Effector CD4-positive, alpha-beta T cell (primary cell): ENCODE measurements at places on chromosomes 16 and 17.
A peak's percentile ranks its signal among the peaks of the same experiment; 100 is the strongest.

GRCh38 chr17:57666946-57667345 is 78.2 kb downstream of the CCDC182 start:
- DNase-seq = no peak

- DNase-seq = no peak
Measured at GRCh38 chr16:72050769-72051464, 3.4 kb upstream of the HP start.

DNA sequence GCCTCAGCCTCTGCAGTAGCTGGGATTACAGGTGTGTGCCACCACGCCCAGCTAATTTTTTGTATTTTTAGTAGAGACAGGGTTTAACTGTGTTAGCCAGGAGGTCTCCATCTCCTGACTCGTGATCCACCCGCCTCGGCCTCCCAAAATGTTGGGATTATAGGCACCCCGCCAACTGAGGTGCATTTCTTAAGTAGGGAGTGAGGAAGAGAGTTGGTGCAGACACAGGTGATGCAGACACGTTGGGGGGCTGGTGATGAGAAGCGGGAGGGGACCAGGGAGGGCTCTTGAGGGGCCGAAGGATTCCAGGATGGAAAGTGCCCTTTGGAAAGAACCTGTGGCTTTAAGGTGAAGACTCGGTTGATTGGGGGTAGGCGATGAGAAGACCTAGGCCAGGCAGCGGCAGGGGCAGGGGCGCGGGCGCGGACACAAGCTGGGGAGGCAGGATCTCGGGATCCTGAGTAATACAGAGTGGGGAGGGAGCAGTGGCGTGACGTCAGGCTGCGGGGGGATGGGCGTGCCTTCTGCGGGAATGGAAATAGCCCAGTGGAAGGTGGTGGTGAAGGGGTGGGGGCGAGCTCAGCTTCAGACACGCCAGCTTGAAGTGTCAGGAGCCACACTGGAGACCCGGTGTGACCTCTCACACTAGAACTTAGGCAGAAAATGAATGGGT is 2.5 kb upstream of the ATP6V0C start:
- DNase-seq = no peak

GRCh38 chr16:70331588-70332358 is 14.9 kb upstream of the DDX19A start:
- DNase-seq = no peak

DNA sequence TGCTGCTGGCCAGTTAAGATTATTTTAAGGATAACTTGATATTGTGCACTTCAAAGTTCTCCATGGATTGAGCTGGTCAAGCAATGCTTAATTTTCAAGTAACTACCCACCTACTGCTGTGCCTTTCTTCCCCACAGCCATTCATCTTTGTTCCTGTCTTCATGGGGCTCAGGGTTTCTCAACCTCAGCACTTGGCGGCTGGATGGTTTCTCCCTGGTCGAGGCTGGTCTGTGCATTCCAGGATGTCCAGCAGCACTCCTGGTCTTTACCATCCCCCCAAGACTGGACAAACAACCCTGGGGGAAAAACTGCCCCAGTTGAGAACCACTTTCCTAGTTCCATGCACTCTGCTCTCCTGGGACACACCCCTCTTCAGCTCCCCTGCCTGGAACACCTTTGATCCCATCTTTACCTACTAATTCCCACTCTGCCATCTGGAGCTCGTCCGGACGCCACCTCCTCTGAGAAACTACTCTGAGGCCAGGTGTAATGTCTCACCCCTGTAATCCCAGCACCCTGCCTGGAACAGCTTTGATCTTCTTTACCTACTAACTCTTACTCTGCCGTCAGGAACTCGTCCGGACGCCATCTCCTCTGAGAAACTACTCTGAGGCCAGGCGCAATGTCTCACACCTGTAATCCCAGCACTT is 81.5 kb downstream of the NXN start:
- no peak for DNase-seq

- no peak for DNase-seq
Measured at GRCh38 chr17:78715000-78715771, 66.9 kb downstream of the CYTH1 start.

DNA sequence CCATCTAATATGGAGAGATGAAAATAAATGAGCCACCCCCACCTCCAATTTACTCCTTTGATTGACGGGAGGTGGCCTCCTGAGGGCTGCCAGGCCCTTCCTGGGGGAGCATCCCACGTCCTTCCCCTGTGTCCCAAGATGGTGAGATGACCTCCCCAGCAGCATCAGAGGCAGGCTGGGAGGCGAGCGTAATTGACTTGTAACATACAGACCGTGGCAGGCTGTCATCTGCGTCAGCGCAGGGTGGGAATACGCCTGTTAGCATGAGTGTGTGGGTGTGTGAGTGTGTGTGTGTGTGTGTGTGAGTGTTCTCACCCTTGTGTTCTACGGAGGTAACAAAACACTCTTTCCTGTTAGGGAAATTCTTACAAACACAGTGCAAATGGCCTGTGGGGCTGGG is 156.9 kb upstream of the CIBAR2 start:
- no peak for DNase-seq

DNA sequence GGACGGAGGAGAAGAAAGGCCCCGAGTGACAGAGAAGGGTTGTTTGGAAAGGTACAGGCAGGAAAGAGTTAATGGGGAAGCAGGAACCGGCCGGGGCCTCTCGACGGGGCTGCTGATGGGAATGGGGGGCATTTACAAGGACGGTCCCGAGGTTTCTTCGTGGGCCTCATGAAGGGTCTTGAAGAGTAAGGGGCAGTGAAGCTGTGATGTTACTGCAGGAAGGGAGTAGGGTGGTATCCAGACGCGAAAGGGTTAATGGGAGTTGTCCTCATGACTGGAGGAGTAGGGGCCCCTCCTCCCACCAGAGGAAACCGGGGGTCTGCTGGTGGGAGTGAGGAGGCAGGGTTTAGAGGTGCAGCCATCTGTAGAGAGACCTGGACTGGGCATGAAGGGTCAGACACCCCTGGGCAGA is 481 bp downstream of the PDK2 start:
- no peak for DNase-seq

GRCh38 chr17:2963332-2964027 is 99.9 kb downstream of the OR1D5 start:
- no peak for DNase-seq

DNA sequence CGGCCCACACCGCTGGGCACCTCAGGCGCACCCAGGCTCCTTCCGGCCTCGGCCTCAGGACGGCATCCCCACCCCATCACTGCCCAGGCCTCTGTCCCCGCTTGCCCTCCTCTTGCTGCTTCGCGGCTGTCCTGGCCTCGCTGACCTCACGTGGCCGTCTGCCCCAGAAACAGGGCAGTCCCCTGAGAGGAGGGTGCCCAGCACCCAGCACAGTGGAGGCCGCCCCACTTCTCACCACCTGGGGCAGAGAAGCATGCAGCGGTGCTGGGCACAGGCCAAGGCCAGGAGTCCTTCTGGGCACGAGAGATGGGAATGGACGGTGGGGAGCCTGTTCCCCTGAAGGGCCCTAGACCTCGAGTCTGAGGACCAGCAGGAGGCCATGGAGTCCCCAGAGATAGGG is 8.9 kb downstream of the HAGH start:
- no peak for DNase-seq

DNA sequence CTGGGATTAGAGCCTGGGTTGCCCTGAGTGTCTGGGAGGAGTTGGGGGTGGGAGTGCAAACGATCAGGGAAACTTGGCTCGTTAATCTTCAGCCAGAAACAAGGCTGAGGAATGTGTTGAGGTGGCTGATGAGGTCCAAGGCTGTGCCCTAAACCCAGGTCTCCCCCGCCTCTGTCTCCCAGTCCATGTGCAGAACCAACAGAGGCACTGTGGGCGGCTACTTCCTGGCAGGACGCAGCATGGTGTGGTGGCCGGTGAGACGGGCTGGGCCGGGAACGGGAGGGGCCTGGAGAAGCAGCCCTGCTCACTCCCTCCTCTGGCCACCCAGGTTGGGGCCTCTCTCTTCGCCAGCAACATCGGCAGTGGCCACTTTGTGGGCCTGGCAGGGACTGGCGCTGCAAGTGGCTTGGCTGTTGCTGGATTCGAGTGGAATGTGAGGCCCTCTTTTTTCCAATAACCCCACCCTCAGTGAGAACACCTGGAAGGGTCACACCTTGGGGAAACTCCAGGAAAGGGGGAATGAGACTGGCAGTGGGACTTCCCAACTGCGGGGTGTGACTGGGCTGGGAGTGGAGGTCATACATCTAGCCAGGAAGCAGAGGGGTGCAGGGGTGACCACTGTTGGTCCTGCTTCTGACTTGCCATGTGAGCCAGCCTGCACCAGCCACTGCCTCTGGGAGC is 1.7 kb downstream of the SLC5A2 start:
- no peak for DNase-seq

DNA sequence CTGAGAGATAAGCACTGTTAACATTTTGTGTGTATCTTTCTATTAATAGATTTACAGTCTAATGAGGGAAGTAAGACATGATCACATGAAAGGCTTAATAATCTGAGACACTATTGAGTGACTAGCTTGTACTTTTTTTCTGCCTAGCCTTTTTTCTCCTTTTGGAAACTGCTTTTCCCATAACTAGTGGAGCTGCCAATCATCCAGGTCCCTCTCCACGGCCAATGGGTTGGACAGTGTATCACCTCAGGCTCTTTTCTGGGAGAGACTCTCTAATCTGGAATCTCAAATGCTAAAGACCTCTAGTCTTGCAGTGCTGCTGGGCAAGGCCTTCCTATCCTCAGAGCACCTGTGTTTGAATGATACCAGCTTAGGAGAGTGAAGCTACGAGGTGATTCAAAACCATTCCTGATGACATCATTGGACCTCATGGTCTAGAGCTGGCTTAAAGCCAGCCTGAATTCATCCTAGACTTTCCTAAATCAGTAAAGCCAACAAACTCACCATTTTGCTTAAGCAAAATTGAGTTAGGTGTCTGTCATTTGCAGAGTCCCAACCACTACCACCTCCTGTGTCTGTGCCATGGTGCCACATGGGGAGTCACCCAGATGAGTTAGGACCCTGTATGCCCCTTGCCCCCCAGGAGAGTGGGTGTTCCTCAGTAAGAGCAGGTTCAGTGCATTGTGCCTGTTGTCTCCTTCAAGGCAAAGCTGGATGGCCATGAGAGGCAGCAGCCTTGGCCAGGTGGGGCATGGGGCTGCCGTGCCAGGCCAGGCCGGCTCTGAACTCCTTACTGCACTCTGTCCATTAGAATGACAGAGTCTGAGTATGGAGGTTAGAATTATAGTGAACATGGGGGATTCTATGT is 62.9 kb downstream of the SPECC1 start:
- no peak for DNase-seq

DNA sequence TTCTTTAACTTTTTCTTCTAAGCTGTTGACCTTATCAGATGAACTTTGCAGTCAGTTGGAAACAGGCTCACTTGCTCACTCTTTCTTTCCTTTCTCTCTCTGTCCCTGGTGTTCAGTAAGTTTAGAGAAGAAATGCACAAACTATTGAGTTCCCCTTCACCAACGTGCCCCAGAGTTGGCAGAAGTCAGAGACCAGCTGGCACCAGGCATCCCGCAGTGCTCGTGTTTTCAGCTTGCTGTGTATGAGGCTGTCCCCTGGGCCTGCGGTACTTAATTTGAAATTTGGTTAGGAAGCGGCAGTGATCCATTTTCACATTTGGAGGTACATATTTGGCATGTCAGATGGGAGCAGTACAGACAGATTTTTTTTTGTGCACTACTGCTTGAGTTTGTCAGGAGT is 258.6 kb downstream of the SNX29 start:
- no peak for DNase-seq

GRCh38 chr16:82728901-82729300 is 102.1 kb downstream of the CDH13 start:
- DNase-seq = no peak

DNA sequence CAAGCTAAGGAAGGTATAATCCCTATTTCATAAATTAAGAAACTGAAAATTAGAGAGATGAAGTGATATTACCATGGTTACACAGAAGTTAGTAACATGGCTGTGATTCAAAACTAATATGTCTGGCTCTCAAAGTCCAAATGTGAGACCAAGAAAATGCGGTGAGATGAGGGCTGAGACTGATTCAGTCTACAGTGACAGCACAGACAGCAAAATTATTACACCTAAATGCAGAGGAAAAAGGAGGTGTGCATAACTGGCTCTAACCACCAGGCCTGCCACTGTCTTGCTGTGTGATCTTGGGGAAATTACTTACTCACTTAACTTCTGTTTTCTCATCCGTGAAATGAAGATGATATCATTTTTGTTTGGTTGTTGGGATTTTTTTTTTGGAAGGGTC is 270.0 kb upstream of the SOX9 start:
- DNase-seq = no peak

DNA sequence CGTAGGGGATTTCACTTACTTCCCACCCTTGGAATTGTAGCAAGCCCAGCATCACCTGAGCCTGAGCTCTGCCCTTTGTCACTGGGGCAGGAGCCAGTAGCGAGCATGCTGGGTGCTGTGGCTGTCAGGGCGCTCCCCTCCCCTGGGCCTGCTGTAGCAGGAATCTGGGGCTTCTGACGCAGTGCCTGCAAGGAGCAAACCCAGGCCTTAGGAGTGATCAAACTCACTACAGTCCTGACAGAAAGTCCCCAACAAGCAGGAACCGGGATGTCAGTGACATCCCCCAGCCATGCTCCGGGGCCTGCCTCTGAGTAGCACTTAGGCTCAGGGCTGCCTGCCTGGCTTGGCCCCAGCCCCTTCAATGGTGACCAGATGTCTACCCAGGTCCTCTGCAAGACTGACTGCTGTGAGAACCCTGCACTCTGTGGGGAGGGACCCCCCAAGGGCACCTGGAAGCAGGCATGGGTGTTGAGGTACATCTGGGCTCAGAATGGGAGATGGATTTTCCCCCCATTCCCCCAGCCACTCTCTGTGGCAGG is 23.5 kb downstream of the PLD6 start:
- no peak for DNase-seq

GRCh38 chr16:84029297-84030047 is 13.1 kb downstream of the SLC38A8 start:
- DNase-seq = no peak

GRCh38 chr17:71987634-71988033 is 133.2 kb upstream of the SOX9 start:
- no peak for DNase-seq

- DNase-seq = peak; percentile 7
Measured at GRCh38 chr16:19389246-19389645, 28.4 kb upstream of the TMC5 start.

DNA sequence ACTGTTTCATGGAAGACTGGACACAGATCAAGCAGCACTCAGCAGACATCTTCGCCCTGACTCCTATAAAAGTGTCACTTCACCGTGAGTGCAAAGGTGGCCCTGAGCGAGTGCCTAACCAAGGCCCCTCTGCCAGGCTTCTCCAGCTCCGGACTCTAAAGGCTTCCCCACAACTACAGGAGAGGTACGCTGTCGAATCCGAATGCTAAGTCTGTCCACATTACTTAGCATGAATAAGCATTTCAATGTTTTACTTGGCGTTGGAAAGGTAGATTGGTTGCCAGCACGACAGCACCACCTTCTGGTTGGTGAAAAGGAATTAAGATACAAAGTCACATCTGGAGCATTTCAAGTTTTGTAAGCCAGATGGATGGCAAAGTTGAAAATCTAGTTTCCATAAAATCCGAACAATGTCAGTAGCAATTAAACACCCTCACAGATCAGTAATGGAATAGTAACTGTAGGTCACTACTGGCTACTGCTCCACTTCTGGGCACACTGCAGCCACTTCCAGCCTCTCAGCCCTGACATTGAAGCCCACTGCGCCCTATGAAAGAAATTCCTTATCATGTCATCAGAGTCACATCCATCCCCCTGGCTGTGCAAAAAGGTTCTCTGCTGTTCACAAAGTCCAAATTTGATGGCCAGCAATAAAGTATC is 100.9 kb downstream of the PARN start:
- DNase-seq = peak; percentile 13

- DNase-seq = no peak
Measured at GRCh38 chr16:31710134-31710533, 163.5 kb upstream of the ZNF267 start.
